ENCODE measurements at places on chromosomes 12 and 14.

DNA sequence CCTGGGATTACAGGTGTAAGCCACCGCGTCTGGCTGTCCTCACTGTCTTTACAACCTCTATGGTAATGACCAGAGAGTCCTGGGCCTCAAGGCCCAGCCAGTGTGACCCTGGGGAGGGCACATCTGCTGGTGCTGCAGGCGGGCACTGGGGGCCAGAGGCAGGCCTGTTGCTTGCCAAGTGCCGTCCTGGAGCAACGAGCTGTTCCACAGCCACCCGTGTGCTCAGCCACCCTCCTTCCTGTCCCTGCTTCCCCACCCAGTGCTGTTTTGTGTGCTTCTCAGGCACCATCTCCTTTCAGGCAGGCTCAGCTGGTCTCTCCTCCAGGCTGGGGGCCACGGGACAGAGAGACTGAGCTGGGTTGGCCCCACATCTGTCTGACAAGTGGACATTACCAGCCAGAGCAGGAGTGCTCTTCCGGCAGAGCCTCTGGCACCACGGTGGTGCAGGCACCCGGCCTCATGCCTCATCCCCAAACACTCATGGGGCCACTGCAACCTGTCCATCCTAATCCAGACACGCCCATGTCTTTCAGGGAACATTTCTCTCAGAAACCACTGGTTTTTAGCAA, 9.0 kb downstream of the SLC25A47 start:
- no peak for DNase-seq

DNA sequence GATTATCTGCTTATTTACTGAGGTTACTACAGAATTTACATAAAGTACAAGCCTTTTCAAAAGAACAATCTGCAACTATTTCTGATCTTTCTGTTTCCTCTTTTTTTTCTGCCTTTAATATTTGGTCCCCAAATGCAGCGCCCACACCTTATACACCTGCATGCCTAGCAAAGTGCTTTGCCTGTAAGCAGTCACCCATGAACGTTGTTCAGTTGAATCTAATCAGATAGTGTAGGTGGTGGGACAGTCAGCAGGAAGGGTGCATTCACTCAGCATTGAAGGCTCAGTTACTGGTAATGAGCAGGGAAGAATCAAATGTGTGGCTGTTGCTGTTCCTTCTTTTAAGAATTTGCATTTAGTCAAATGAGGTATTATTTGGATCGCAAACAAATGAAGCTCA, 108.4 kb downstream of the GPR135 start:
- no peak for DNase-seq

GRCh38 chr14:46368275-46368674, 283.3 kb downstream of the RPL10L start:
- DNase-seq, result no peak

DNA sequence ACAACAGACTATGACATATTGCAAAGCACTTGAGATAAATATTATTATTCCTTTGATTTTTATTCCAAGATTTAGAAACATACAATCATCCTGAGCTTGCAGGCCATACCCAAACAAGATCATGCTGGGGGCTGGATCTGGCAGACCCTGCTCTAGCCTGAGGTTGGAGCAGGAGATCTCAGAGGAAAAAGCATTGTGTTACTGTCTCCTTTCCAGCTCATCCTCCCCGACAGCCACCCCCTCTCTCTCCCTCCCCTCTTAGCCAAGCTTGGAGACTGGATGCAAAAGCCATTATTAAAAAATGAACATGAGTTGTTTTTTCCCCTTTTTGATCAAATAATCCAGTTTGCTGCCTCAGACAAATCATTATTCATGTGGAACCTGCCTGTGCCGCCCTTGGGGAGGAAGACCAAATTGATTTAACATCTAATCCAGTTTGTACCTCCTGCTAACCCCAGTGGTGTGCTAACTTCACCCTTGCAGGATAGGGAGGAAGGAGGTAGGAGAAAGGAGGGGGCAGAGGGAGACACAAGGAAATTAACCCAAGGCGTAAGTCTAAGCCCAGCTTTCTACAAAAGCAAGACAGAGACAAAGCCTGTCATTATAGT, 565.8 kb upstream of the TBX3 start:
- no peak for DNase-seq

GRCh38 chr12:92649511-92650227, 53.1 kb upstream of the PLEKHG7 start:
- DNase-seq, result peak; percentile 65

- no peak for DNase-seq
These were observed 26.6 kb downstream of the PXN start for GRCh38 chr12:120238839-120239445.

DNA sequence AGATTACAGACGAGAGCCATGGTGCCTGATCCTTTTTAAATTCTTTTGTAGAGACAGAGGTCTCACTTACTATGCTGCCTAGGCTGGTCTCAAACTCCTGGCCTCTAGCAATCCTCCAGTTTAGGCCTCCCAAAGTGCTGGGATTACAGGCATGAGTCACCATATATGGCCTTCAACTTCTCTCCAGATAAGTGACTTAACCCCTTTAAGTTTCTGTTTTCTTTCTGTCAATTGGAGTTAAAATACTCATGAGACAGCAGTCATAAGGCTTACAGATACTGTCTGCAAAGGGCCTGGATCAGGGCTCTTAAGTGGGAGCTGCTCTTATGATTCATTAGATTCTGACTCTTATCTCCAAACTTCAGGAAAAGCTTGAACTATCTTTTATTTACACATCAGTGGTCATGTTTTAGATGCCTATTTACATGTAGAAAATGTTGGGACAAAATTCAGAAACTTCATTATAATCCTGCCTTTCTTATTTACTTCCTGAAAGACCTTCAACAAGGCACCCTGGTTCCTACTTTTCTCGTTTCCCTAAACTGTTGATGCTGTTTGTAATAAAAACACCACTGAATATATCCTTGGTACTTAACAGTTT, 271.5 kb upstream of the TBX3 start:
- no peak for DNase-seq

GRCh38 chr14:104076743-104077142, 8.8 kb upstream of the ASPG start:
- DNase-seq, result no peak

Data from NCI-H1417 (cell line).